Neural progenitor cell (in vitro differentiated cells): ENCODE measurements at places on chromosomes 2 and 18. TPM values are rescaled to one million over a fixed set of nuclear protein-coding genes. Genes with fewer than 3 reads are reported as not detected.

UGT1A7 gene
- total RNA-seq, result not detected in 2 replicates

ADD2 gene
- 45.3 and 63.3 TPM in 2 replicates for total RNA-seq

ACKR3 gene
- total RNA-seq, result 0.71 and 1.6 TPM in 2 replicates

IL36B gene
- total RNA-seq, result not detected in 2 replicates

UGT1A3 gene
- not detected in 2 replicates for total RNA-seq

L3MBTL4 gene
- 0.31 and 0.34 TPM in 2 replicates for total RNA-seq

ANKAR gene
- 5.0 and 12.0 TPM in 2 replicates for total RNA-seq

- no peak for DNase-seq
Measured at GRCh38 chr18:6107794-6108193, 212.5 kb upstream of the TMEM200C start.

GRCh38 chr18:13804305-13804704, 19.6 kb upstream of the MC5R start:
- DNase-seq, result no peak

DNA sequence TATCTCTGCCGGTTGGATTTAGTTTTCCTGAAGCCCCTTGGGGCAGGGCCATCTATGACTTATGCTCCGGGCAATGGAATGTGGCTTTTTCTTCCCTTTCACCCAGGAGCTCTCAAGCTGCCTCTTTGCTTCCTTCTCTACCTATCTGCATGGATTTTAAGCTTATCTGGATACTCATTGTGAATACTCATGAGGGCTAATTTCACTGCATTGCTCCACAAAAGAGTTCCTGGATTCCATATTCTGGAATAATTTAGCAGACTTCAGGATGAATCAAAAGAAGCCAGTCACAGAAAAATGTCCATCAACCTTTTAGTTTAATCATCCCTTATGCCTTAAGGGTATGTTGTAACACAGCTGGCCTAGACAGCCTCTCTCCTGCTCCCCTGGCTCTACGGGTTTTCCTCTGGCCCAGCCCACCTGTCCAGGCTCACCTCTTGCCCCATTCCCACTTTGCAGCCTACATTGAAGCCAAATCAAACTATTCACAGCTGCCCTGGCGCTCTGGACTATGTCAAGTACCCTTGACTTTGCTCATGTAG, 122.8 kb upstream of the RMDN2 start:
- no peak for DNase-seq

DNA sequence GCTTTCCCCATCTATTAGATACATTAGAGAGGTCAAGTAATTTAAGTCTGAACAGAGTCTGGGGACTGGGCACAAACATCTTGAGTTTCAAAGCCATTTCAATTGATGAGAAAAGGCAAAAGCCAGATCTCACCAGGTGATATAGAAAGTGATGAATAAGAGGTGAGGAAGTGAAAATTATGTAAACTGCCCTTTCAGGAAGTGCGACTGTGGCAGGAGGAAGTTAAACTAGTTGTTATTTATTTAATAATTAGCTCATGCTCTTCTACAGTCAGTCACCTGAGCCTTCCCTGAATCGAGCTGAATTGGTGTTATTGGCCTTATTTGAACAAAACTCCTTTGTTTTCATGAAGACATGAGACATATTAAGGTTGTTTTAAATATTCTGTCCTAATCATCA, 115.1 kb downstream of the CDH20 start:
- DNase-seq, result no peak

GRCh38 chr18:39842366-39842914, 2112.6 kb upstream of the PIK3C3 start:
- peak; percentile 50 for DNase-seq

DNA sequence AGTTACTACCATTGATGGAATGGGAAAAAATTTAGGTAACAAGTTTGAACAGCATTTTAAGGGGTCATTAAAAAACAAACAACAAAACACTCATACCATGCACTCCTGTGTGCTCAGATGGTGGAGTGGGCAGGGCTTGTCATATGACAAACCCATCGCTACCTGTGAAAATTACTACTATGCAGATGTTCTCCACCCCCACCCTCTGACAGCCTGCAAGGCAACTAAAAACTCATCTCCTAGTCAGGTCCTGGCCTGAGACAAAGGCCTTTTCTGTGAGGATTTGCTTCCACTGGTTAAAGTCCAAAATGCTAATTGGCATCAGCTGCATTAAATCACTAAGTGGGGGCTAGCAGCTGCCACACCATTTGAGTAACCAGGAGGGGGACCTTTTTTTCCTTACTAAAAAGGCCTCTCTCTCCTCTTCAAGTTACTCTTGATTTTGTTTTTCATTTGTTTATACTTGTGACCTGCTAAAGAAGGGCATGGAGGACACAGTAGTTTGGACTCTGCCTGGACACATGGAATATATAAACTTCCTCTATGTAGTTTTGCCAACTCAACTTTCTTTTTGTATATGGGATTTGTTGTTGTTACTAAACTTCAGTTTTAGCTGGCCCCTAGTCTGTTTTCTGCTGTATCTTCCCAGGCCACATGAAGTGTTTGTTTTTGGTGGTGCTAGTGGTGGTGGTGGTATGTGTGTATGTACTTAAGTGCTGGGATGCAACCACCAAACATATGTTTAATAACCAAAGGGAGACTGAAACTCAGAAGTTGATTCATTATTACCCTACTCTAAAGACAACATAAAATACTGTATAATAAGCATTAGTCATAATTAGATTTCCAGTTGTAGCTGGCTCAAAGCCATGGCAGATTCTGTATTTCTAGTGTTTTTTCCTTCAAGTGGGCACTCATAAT, 121.3 kb downstream of the MAP4K4 start:
- peak; percentile 77 for DNase-seq

GRCh38 chr18:37188016-37188791, 359.3 kb downstream of the KIAA1328 start:
- peak; percentile 54 for DNase-seq

GRCh38 chr2:18790509-18791171, 201.3 kb upstream of the NT5C1B start:
- no peak for DNase-seq

DNA sequence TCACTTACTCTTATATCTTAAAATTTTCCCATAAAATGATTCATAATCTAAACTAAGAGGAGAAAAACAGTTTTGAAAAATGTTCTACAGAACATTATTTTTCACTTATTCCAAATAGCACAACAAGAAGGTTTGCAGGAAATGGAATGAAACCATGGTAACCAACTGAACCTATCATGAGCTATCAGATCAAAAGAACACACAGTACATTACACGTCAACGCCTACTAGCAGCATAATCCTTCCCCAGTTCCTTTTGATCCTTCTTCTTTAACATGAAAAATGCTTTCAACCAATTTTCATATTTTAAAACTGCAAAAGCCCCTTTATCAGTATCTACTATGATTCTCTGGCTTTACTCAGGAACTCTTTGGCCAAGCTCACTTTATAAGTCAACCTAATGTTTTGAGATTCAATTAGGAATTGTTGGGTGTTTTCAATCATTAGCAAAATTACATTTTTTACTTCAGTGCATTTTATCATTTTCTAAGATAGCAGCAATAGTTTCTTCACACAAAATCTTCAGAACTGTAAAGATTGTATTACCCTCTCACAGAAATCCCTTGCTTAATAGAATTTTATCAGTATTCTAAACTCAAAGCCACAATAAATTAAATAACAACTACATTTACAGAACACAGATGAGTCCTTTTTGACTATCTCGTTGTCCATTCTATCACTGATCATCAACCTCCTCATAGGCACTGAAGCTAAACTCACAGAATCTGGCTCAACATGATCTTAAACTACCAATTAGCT, 102.5 kb downstream of the CHN1 start:
- no peak for DNase-seq

- DNase-seq, result peak; percentile 44
Measured at GRCh38 chr18:8426401-8426800, 182.8 kb upstream of the RAB12 start.

DNA sequence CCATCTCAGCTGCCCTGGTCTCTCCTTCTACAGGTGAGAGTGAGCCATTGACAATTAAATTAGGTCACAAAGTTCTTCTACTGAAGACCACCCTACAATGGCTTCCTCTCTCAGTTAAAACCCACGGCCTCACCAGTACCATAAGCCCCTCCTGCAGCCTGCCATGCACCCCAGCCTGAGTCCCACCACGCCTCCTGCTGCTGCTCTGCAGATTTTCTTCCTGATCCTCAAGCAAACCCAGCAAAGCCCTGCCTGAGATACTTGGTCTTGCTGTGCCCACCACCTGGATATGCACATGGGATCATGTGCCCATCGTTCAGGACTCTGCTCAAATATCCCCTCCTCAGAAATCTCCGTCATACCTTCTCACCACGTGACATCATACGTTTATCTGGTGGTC, 696.6 kb downstream of the RNF144A start:
- DNase-seq, result no peak

DNA sequence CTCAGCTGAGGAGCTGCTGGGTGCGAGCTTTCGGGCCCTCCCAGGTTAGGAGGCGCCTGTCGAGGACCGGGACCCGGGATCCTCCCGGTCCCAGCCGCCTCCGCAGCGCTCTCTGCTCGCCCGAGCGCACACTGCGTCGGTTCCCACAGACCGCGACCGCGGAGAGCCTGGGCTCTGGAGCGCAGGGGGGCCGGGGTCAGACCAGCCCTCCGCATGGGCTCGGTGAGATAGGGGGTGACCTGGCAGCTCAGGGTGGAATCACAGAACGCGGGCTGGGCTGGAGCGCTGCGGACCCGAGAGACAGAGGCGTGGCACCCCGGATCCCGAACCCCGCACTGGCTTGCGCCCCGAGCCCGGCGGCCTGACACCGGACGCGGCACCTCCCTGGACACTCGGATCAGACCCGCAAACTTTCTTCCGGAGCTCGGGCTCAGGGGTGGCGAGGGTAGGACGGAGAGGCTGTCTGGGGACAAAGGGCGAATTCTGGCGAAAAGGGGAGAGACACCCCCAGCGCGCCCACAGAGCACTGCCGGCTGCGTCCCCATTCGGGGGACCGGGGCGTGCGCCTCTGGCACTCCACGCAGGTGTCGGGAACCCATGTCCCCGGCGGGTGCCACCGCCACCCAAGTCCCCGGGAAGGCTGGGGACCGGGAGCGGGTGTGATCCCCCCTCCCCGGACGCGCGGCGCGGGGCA, 612 bp downstream of the DIPK1C start:
- DNase-seq, result peak; percentile 59

GRCh38 chr18:76978616-76979015, 154.0 kb downstream of the MBP start:
- DNase-seq, result no peak

DNA sequence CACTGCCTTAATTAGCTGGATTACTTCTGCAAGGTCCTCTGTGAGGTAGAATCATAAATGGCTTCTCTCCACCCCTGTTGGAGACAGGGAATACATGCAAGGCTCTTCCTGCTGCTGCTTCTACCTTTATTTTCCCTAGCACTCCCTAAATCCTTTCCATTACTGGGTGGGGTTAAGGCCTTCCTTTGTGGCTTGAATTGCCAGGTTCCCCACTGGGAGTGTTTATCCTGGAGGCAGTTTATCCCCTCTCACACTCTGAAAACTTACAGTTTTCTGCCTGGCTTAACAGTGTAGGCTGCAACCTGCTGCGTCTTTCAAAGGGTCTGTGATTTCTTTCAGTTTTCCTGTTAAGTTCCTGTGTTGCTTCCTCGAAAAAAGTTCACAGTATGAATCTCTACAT, 1062.3 kb upstream of the CRIM1 start:
- peak; percentile 79 for DNase-seq

GRCh38 chr2:238421695-238422035, 5.1 kb upstream of the ASB1 start:
- peak; percentile 31 for DNase-seq

DNA sequence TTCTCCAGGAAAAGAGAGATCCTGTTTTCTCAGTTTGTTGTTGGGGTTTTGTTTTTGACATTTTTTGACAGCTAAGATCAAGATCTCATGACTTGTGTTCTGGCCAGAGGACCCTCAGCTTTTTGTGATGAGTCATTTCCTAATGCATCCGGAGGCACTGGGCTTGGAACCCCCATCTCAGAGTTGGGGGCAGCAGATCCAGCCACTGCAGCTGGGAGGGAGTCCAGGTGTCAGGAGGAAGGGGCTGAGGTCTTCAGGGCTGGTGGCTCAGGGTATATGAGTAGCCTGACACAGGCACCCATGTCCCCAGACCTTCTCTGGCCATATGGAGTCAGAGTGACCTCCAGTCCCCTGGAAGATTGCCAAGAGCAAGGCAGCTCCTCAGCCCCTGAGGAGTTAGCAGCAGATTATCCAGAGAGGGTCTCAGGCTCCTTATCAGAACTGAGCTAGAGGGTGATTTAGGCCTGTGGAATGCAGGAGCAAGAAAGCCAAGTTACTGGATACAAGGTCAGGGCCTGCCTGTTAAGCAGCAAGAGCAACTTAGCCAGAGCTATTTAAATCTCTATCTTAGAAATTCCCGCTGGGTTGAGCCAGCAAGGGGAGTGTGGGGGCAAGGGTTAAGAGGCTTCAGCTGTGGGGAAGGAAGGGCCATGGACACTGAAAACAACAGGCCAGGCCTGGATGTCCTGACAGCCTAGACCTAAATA, 62.4 kb downstream of the TANC1 start:
- DNase-seq, result peak; percentile 44

GRCh38 chr2:221502270-221503010, 69.7 kb downstream of the EPHA4 start:
- DNase-seq, result no peak

DNA sequence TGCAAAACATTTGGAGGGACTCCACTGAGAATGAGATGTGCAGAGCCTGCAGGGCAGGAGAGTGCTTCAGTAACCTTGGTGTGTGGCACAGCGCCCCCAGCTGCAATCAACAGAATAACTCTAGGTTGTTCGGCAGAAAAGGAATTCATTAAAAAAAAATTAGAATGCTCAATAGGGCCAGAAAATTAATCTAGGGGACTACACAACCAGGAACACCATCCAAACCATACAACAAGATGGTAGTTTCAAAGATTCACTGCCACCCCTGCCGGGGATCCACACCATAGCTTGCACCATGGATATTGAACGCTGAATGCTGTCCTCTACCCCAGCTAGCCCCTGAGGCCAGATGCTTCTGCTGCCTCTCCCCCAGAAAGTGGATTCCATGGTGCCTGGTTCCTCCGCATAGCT, 50.1 kb downstream of the THUMPD2 start:
- peak; percentile 70 for DNase-seq

GRCh38 chr2:162256591-162256991, 13.3 kb upstream of the FAP start:
- DNase-seq, result no peak

- DNase-seq, result no peak
Measured at GRCh38 chr2:88010136-88010535, 6.2 kb downstream of the RNU2-63P start.

GRCh38 chr2:143433251-143433650, 304.0 kb downstream of the ARHGAP15 start:
- DNase-seq, result peak; percentile 36

DNA sequence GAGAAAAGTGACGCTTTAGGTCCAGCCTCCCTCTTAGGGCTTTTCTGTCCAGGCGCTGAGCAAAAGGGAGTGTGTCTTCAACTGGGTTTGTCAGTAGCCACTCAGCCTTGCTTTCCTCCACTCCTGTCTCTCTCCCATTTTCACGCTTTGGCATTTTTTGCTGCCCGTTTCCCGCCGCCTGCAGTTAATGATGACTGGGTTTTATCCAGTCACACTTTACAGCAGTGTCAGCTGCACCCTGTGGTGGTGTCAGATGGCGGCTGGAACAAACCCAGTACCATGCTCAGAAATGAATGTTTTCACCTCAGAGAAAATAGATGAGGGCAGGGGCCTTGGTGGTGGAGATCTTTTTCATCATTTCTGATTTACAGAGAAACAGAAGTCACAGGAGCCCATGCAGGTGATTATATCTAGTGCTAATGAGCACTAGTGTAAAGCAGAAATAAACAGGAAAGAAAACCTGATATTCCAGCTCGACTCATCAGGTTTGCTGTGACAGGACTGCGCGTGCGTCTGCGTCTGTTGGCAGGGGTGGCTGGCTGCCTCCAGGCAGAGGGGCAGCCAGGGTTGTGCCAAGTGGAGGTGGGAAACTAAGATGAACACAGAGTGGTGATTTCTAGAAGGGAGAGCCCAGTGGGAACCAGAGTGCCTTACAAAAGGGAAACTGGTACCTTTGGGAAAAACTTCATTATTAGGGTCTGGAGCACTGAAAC, 139.9 kb downstream of the TANC1 start:
- no peak for DNase-seq
